ENCODE measurements at places on chromosomes 16 and 17. TPM values are rescaled to one million over a fixed set of nuclear protein-coding genes. Genes with fewer than 3 reads are reported as not detected.

ZG16B gene
- total RNA-seq, result 9.1 TPM

KRTAP4-9 gene
- total RNA-seq, result not detected

ACSM5 gene
- 0.21 TPM for total RNA-seq

- DNase-seq, result no peak
Measured at GRCh38 chr17:30132615-30133014, 16.0 kb downstream of the NSRP1 start.

ZNF174 gene
- 14.4 TPM for total RNA-seq

DNA sequence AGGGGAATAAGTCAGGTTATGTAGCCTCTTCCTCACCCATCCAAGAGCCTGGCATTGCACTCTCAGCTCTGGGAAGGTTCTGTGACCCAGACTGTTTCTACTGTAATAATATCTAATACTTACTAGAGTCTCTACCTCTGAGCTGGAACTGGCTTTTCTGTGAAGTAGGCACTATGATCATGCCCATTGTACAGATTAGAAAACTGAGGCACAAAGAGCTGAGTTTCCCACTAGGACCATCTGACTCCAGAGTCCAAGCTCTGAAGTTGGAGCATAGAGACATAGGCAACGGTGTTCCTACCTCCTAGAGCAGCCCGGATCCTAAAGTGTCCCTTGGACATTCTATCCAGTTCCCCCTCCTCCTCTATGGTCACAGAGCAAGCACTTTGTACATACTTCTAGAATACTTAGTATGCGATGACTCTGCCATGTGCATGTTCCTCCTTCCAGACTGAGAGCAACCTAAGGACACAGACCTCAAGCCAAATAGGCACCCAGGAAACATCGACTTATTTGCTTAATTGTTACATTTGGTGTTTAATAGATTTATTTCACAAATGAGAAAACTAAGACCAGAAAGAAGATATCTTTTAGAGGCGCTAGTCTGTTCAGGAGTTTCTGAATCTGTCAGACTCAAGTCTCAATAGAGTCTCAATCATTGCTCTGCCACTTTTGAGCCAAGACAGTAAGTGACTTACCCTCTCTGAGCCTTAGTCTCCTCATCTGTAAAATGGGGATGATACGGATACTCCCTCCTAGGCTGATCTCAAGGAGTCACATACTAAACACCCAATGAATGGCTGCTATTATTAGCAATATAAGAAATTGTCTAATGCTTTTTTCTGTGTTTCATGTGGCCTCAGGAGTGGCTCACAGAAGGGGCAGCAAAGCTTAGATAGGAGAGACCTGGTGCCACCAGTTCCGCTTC is 3.6 kb downstream of the CLEC19A start:
- no peak for DNase-seq

SHISA9 gene
- 0.10 TPM for total RNA-seq

OR3A3 gene
- not detected for total RNA-seq
